Fibroblast of skin of scalp (primary cell): ENCODE measurements at places on chromosomes 6 and 20.

GRCh38 chr6:135880066-135880972, 28.8 kb downstream of the PDE7B start:
- peak; percentile 79 for DNase-seq

DNA sequence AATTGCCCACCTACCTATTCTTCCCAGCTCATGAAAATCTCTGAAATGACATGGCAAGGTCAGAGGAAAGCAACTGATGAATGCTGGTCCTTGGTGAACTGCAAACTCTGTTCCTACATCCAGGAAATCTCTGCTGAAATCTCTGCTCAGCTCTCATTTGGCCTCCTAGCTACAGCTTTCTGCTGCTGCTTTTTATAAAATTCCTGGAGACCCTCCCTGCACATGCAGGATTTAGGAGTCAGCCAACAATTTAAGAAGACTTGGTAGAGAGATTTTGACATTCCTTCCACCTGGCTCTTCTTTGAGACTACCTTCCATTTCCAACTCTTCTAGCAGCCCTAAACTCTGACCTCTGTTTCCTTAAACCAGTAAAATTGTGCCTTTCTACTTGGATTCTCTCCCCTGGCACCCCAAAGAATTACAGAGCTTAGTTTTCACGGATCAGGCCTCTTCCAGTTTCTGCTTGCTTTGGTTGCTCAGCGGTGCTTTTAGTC, 55.5 kb downstream of the PDE7B start:
- no peak for DNase-seq

DNA sequence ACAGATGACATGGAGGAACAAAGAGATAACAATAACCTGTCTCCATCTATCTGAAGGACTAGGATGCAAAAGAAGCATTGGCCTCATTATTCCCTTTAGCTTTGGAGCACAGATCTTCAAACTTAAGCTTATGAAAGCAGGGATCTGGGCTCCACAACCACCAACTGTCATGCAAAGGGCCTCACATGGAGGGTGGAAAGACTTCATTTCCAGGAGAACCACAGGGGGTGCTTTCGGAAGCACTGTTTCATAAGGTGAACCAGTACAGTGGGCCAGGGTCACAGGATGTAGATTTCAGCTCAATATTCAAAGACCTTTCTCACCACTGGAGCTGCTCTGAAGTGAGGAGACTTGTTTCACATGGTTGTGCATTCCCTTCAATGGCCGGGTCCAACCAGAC, 55.1 kb upstream of the MYB start:
- DNase-seq, result no peak

- no peak for DNase-seq
Measured at GRCh38 chr20:20955892-20956291, 150.3 kb downstream of the LINC00237 start.

GRCh38 chr20:21622097-21622857, 83.2 kb upstream of the PAX1 start:
- DNase-seq, result no peak

DNA sequence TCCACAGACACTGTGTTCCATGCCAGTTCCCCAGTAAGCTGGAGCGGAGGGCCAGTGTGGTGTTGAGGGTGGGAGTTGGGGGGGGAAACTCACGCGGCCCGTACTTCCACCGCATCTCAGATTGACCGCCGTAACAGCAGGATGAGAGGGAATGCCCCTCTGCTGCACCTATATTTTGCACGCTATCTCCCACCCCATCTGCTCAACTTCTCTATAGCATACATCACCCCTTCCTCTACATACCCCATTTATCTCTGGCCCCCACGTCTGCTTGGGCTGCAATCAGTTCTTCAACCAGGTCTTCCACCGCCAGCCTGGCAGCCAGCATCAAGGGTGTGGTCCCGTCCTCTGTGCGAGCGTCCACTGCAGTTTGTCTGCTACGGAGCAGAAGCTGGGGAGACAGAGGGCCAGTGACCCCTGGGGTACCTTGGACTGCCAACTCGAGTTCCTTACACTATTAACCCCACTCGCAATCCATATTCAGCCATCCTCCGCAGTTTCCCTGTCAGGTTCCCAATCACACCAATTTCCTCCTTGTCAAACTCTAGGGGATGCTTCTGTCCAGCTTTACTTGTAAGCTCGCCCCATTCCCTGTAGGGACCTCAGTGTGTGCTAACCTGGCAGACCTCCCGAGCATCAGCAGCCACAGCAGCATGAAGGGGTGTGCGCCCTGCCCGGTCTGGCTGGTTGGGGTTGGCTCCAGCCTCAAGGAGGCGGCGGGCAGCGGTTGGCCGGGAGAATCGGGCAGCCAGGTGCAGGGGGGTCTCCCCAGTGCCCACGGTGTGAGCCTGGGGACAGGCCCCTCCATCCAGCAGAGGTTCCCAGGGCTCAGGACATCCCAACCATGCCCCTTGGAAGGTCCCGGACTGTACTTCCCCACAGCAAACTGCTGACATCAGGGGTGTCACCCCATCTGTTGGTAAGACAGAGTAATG, 4.5 kb upstream of the GPSM3 start:
- DNase-seq, result no peak

DNA sequence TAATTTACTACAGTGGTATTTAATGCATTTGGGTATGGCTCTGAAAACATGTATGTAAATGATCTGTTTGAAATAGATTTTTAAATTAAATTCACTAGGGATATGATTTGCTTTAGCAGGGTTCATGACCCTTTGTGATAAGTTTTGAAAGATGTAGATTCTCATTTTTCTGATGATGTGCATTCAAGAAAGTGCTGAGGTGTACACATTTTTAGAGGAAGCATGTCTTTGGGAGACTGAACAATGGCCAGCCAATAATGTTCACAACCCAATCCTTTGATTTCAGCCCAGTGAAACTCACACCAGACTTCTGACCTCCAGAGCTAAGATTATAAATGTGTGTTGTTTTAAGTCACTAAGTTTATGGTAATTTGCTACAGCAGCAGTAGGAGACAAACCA, 71.1 kb downstream of the TMEM244 start:
- no peak for DNase-seq

GRCh38 chr6:43758617-43759050, 11.4 kb upstream of the VEGFA start:
- DNase-seq, result no peak

DNA sequence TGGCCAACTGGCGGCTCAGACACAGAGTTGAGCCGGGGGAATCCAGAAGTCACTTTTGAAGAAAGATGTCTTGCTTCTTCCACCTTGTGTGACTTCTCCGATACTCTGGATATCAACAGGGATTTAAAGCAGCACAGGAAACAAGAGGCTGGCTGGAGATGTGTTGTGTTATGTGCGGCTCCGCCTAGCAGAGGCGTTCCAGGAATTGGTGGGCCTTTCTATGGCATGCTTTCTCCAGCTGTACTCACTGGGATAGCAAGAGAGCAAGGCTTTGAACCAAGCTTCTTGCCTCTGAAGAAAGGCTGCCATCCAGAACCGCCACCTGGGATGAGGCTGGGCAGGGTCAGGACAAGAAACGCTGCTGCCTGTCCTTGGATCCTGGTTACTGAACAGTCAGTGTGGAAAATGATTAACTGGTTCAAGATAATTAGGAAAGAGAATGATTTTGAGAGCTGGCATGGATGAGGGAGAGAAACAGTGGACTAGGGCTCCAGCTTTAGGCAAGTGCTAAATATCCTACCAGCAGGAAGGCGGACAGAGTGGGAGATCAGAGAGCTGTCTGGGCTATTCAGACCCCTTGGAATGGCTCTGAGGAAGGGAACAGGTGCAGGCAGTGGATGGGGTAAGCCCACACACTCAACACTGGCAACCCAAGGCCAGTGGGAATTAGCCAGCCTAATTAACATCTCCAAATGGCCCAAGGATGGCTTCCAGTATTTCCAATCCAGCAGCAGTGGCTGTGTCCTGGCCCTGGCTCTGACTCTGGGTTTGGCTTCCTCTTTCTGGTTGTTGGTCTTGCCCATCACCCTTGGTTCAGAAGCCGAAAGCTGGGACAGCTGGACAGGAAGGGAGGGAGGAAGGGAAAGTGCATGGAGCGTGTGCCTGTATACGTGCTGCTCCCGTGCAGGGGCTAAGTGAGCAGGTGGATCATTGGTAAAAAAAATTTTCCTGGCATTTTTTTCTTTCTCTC, 31.9 kb downstream of the INSM1 start:
- no peak for DNase-seq

DNA sequence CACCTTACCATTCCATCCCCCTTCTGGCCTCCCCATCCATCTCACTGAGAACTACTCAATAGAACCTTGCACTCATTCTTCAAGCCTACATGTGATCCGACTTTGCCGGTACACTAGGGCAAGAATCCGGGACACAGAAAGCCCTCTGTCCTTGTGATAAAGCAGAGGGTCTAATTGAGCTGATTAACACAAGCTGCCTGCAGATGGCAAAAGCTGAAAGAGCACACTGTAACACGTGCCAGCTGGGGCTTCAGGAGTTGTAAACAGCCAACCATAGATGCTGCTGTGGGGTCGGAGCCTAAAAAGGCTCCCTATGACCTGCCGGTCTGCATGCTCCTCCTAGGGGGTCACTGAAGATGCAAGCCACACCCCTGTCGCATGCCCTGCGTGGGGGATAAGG, 124.1 kb downstream of the RNF144B start:
- DNase-seq, result no peak

DNA sequence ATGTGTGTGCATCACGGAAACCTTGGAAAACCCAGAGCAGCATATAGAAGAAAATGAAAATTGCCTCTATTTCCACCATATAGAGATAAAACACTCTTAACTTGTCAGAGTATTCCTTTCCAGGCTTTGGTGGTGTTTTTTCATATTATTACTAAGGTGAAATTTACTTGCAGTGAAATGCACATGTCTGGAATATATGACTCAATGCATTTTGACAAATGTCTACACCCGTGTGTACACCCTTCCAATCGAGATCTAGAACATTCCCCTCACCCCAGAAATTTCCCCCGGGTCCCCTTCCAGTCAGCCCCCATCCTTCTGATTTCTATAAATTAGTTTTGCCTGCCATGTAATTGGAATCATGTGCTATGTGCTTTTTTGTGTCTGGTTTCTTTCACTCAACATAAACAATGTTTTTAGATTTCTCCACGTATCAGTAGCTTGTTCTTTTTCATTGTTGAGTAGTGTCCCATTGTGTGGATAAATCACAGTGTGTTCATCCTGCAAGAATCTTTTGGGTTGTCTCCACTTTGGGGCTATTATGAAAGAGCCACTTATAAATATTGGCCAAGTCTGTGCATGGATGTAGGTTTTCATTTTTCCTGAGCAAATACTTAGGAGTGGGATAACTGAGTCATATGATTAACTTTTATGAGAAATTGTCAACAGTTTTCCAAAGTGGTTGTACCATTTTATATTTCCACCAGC, 19.9 kb upstream of the PREX1 start:
- DNase-seq, result no peak

- DNase-seq, result peak; percentile 72
Measured at GRCh38 chr20:17995967-17996819, 27.4 kb downstream of the MGME1 start.

DNA sequence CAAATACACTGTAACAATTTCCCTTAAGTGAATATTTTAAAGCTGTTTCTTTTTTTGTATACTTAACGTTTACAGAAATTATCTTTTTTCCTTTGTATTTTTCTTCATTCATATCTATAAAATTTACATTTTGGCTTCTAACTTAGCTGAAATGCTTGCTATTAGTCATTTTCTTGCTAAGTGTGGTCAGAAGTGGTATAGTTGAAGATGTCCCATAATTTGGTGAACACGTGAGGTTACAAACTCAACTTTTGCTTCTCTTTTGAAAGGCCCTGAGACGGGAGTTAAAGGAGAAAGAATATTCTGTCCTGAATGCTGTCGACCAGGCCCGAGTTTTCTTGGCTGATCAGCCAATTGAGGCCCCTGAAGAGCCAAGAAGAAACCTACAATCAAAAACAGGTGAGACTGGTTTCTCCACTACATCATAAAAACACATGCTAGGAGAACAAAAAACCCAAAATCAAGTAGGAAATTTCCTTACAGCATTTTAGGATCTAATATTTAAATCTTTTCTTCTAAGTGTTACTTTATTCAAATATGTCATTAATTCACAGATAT, 445.0 kb downstream of the UTRN start:
- DNase-seq, result no peak

GRCh38 chr6:109073344-109074132, 21.1 kb downstream of the SESN1 start:
- DNase-seq, result peak; percentile 74

GRCh38 chr6:106253731-106254130, 71.8 kb downstream of the ATG5 start:
- peak; percentile 49 for DNase-seq
